ENCODE measurements at places on chromosomes 2 and 18.

- DNase-seq: no peak
Observed at GRCh38 chr2:239311132-239312040, 89.4 kb downstream of the HDAC4 start.

GRCh38 chr2:133941666-133942065 is 312.2 kb upstream of the MGAT5 start:
- no peak for DNase-seq

GRCh38 chr2:13109516-13109915 is 392.8 kb downstream of the TRIB2 start:
- no peak for DNase-seq

GRCh38 chr2:182667315-182667695 is 48.8 kb upstream of the DNAJC10 start:
- no peak for DNase-seq

- DNase-seq: no peak
Observed at GRCh38 chr2:197782126-197782525, 3.0 kb downstream of the BOLL start.

DNA sequence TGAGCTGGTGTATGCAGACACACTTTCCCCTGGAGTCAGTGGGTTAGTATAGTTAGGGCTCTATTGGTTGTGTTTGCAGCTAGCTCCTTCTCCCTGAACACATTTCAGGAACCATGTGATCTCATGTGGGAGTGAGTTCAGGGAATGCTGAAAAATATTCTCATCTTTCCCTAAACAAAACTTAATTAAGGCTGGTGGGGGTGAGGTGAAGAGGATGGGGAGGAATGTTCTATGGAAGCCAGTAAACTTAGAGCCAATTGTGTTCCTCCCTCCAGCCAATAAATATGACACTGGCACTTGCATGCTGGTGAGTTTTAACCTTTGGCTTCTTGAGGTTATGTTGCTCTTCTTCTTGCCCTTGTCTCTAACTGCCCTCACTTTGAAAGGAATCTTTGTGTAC is 952 bp downstream of the MGAT5 start:
- DNase-seq: no peak
